GOT3 (cell line): ENCODE measurements at places on chromosomes 3 and 15.

- no peak for DNase-seq
Measured at GRCh38 chr3:172071780-172072330, 32.5 kb downstream of the FNDC3B start.

GRCh38 chr15:40367686-40368611, 9.9 kb downstream of the DISP2 start:
- peak; percentile 39 for DNase-seq

DNA sequence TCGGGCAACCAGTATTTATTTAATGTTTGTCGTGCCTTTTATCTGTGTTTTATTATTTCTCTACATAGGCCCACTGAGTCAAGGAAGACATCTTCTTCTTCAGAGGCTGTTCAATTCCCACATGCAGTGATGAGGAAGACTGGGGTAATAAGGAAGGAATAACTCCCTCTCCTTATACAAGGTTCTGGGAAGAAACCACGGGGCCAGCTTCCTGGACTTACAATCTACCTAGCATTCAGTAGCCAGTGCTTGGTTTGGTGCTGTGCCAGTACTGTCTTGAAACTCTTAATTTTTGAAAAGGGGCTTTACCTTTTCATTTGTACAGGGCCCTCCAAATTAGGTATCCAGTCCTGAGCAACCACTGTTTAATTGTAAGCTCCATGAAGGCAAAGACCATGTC, 51.2 kb downstream of the SRGAP3 start:
- DNase-seq = no peak

- DNase-seq = no peak
Measured at GRCh38 chr3:60291115-60291514, 960.1 kb downstream of the FHIT start.

- DNase-seq = no peak
Measured at GRCh38 chr3:110971010-110971601, 100.5 kb upstream of the NECTIN3 start.

DNA sequence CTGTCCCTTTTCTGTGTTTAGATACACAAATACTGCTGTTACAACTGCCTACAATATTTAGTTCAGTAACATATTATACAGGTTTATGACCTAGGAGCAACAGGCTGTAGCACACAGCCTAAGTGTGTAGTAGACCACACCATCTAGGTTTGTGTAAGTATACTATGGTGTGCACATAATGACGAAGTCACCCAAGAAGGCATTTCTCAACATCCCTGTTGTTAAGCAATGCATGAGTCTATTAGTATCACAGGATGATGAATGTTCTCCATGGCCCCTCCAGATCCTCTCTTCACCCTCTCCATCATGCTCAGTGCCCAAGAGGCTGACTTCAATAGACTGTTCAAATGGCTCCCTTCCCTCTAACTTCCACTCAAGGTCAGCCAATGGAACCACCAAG, 14.6 kb upstream of the SEC62 start:
- DNase-seq = no peak

DNA sequence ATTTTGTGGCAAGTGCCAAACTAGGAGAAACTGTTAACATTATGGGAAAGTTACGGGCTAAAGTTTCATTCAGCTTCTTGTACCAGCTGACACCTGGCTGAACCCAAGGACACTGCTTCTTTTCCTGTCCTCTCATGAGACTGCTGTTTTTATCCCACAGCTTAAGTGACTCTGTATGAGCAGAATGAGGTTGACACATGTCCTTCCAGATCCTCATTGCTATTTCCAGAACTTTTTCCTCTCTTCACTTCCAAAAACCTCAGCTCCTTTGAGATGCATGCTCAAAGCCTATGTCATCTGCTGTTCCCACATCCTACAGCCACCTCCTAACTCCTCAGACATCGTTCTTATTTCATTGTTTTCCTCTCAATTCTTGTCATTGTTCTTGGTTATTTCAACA, 183.6 kb downstream of the DCLK3 start:
- no peak for DNase-seq
